ENCODE measurements at places on chromosomes 11 and 22.

- DNase-seq = no peak
These were observed 39.3 kb downstream of the DUSP8 start for GRCh38 chr11:1532606-1533341.

GRCh38 chr22:31230155-31230870 is 18.2 kb downstream of the LIMK2 start:
- peak; percentile 45 for DNase-seq

DNA sequence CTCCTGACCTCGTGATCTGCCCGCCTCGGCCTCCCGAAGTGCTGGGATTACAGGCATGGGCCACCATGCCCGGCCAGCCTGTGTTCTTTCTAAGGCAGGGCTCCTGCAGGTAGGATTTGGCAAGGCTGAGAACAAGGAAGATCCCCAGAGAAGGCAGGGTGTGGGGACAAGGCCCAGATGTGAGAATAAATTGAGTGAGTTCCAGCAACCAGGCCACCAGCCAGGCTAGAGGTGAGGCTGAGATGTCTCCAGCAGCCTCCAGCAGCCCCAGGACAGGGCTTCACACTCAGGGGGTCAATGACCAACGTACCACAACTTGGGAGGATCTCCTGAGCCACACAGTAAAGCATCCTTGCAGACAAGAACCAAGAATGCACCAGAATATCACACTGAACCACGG is 75.1 kb downstream of the BUD13 start:
- no peak for DNase-seq

DNA sequence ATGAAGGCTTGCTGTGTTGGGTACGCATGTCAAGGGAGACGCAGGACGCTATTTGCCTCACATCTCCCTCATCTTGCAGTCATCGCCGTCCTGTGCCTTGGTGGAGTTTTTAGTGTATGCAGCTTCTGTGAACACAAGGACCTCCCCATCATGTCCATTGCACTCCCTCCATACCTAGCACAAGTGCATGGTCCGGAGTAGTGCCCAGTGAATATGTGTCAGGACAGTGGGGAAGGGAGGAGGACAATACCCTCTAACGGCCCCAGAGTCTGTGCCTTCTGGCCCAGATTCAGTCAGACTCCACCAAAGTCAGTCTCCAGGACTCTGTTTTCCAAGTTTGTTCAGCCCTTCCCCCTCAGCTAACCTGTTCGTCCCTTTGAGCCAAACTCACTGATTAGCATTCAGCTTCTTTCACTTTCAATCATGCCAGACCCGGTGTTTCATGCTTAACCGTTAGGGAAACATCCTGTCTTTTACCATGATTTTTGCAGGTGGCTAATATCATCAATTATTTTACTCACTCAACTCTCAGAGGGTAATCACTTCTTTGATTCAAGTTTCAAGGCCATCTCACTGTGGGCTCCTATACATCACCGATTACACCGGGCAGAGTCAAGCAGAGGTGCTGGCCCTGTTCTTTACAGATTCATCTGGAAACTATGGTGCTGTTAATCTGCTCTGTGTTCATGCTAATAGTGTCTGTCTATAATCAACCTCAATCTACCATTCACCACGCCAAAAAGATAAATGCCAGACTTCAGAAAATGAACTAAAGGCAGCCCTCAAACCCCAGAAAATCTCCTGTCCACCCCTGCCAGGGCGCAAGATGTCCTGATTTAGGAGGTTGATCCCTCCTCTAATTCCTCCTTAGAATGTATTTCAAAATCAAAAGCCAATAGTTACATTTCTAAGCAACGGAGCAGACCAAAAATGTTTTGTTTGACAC is 156.5 kb downstream of the RRAS2 start:
- no peak for DNase-seq

DNA sequence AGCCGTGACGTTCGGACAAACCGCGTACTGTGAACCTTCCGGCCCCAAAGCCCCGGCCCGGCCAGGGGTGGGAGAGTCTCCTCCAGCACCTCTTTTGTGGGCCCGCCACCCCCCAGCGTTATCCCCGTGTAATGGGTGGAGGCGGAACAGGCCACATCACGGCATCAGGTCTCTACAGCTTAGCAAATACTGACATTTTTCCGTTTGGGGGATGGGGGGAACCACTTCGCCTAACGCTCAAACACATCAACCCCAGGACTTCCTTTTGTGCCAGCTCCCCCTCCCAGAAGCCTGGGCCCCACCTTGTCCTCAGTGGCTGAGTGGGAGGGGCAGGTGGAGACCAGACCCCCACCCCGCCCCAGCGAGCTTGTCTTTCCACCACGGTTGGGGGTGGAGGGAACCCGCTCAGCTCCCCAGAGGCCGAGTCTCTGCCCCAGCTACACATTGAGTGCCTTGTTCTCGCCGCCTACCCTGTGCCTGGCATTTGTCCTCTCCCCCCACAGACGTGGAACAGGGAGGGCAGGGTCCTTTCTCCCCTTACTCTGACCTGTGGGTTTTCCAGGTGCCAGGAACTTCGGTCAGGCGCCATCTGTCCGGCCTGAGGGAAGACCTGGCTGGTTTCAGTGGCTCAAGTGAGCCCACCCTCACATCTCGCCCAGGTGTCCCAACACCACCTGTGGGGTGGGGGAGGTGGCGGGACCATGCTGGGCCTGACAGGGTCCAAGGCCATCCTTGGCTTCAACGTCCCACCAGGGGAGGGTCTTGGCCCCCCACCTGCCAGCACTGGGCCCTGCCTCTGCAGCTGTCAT is 29.6 kb downstream of the SBF1 start:
- DNase-seq = no peak

- DNase-seq = peak; percentile 10
These were observed 471.5 kb downstream of the LRRC4C start for GRCh38 chr11:40987776-40988435.

- no peak for DNase-seq
These were observed 82.8 kb downstream of the SPATA19 start for GRCh38 chr11:133762538-133762937.

GRCh38 chr22:32352681-32353080 is 5.0 kb upstream of the RFPL3 start:
- DNase-seq = no peak

Measured in trophoblast cell (in vitro differentiated cells and primary cell).